ENCODE measurements at places on chromosomes 6 and 20.

DNA sequence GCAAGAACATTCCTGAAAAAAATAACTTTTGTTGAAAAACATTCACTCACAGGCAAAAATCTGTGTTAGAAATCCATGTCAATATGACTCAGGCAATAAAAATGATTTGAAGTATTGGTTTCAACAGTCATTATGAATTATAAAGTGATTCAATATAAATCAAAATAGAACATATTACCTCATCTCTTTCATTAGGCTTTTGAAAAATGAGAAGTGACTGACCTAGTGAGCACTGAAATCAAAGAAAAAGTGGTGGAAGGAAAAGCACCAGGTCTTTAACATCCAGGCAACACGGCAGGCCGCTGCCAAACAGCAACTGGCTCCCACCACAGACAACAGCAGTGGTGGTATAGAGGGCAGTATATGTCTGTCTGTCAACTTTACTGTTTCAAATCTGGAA lies 68.9 kb downstream of the MAN1A1 start:
- DNase-seq, result no peak

DNA sequence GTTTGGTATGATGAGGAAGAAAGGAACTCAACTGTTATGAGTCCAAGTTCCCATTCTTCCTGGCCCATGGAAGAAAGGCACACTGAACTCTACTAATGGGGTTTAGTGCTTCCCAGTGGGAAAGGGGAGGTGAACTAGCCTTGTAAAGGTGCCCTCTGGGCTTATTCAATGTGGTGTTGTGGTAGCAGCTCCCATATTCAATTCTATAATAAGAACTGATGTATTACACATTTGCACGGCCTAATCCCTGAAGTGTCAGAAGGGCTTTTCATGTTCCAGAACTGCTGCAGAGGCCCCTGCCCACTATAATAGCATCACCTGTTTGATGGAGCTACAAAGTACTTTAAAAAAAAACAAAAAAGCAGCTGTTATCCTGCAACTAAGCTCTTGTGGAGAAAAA lies 17.1 kb downstream of the PRKN start:
- no peak for DNase-seq

DNA sequence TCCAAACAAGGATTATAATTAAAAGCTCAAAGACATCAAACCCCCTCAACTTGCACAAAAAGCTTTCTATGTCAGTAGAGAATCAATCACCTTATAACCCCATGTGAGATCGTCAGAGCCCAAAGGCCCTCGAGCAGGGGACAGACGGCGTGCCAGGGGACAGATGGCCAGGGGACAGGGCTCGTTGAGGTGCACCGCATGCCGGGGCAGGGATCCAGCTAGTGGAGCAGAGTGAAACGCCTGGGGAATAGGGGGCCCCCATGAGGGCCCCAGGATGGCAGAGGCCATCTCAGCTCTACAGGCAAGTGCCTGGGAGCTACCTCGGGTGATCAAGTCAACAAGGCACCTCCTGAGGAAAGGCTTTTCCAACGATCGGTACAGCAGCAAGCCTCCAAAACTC lies 28.6 kb downstream of the DIDO1 start:
- no peak for DNase-seq

GRCh38 chr6:142879527-142879926 lies 65.4 kb downstream of the HIVEP2 start:
- no peak for DNase-seq

All from activated T-helper 1 cell treated with anti-CD3 and anti-CD28 coated beads, Interleukin-12 subunit alpha, Interleukin-12 subunit beta, Interleukin-2, Interleukin-4 antibody, amounts not matched to agents 30 ng/mL and 10 ng/mL and 1 ng/mL, durations not matched to agents 14 hours and 24 hours and 36 hours (primary cell).